Astrocyte of the cerebellum (primary cell): ENCODE measurements at places on chromosomes 16 and 17.

GRCh38 chr16:71658771-71659170, 32.8 kb downstream of the MARVELD3 start:
- no peak for DNase-seq

DNA sequence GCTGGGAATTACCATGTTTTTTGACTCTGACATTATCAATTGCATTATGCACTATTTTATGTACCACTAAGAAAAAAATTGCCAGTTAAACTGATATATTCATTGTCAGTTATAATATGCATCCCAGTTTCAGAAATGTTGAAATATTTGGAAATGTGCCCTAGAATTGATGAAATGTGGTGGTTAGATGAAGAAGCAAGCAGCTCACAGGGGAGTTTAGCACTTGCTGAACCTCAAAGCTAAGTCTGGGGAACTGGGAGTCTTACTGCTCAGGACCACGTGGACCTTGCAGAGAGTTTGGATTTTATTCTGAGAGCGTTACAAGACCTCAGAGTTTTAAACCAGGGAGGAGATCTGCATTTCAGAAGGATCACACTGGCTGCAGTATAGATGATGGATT, 67.9 kb downstream of the TNRC6C start:
- no peak for DNase-seq

GRCh38 chr16:9238346-9238745, 146.9 kb downstream of the HAPSTR1 start:
- DNase-seq: no peak

GRCh38 chr17:74190154-74190553, 13.3 kb upstream of the RPL38 start:
- peak; percentile 35 for DNase-seq

GRCh38 chr17:78996781-78997201, 12.8 kb downstream of the CANT1 start:
- DNase-seq: no peak

GRCh38 chr17:45013021-45013997, 38.1 kb downstream of the DCAKD start:
- peak; percentile 3 for DNase-seq

- DNase-seq: no peak
These were observed 264.9 kb downstream of the FTO start for GRCh38 chr16:53968896-53969295.

GRCh38 chr17:1796800-1797199, 32.9 kb downstream of the SMYD4 start:
- no peak for DNase-seq
